ENCODE measurements at places on chromosomes 5 and 9. TPM values are rescaled to one million over a fixed set of nuclear protein-coding genes. Genes with fewer than 3 reads are reported as not detected.

DNA sequence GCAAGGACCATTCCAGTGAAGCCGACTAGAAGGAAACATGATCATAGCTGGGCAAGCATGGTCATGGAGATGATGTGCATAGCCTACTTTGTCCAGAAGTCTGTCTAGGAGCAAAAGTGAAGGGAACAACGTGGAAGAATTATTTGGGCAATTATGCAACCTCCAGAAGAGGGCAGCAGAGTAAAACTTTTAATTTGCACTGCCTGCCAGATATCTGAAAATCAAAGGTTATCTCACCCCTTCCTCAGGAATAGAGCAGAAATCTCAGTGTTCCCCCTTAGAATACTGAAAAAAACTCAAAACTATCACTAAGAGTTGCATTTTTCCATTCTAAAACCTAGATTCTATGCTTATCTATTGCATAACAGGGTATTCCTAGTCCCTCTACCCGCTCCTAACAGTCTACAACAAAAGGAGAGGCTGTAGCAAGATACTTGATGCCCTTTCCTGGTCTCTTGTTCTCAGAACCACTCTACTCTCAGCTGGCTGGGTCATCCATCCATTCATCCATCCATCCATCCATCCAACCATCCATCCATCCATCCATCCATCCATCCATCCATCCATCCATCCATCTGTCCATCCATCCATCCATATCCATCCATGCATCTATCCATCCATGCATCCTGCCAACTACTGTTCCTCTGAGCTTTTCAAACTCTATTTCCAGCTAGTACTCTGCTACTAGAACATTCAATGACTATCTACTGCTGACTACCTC lies 8.4 kb upstream of the SETD9 start:
- DNase-seq = peak; percentile 35

- no peak for DNase-seq
These were observed 74.9 kb upstream of the GAS1 start for GRCh38 chr9:87022178-87022577.

DNA sequence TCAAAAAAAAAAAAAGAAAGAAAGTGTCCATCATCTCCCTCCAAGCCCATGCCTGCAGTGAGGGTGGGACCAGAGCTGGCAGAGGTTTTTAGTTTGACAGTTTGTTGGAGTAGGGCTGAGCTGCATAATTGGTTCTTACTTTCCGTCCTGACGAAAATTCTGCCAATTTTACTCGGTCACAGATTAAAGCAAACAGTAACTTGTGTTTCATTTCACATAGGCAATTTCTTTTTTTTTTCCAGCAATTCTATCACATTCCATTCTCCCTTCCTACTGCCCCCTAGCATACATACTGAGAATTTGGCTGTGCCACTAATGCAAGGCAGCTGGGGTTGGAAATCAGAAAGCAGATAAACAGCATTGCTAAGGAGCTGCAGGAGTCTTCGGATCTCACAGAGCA lies 132.4 kb downstream of the FRMD3 start:
- DNase-seq = no peak

GRCh38 chr5:88890070-88890781 lies 7.2 kb upstream of the MEF2C start:
- DNase-seq = no peak

DNA sequence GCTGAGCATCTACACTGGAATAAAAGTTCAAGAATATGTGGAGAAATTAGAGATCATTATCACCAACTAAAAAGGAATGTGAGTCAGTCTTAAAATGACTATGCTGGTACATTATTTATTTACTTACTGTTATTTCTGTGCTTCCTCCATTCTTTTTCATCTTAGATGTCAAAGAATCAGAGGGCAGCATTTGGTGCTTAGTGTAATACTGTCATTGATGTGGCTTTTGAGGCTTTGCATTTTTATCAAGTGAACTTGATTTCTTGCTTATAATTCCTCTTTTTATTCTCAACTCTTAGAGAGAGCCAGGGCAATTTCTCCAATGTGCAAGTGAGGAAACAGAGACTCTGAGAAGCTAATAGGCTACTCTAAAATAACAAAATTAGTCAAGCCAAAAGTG lies 163.7 kb upstream of the TRPC7 start:
- DNase-seq = no peak

GRCh38 chr5:7348168-7348854 lies 47.6 kb upstream of the ADCY2 start:
- DNase-seq = no peak

DNA sequence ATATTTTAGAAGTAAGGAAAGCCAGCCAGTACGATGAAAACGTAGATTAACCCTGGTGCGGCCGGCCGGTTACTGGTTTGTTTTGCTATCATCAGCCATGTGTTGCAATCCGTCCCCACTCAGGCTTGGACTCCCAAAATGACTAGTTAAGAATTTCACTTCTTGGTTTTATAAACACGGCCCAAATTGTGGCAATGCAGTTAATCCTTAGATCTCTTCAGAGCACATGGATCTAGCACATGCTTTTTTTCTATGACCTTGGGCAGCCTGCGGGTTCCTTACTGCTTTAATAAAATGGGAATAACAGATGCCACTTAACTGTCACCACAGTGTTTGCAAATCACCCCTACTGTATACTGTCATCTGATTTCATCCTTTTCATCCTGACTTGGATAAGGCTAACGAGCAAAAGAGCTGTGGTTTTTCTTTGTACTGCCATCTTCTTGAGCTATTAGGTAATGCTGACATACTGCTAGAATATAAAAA lies 1.5 kb downstream of the NDFIP1 start:
- DNase-seq = peak; percentile 36

DNA sequence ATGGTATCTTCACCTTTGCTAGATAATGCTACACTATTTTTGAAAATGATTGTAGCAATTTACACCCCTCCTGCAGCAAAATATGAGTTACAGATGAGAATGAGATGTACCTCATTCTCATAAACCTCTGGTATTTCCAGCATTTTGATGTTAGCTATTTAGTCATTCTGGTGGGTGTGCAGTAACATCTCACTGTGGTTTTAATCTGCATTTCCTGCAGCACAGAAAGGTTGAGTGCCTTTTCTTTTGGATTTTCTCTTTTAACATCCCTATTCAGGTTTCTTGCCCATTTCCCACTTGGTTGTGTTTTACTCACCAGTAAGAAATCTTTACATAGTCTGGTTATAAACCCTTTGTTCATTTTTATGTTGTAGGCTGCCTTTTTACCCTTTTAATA lies 206.2 kb downstream of the NR3C1 start:
- no peak for DNase-seq

GRCh38 chr5:5787373-5787772 lies 364.9 kb downstream of the ICE1 start:
- DNase-seq = no peak

GRCh38 chr5:98428806-98429205 lies 344.7 kb upstream of the RGMB start:
- DNase-seq = no peak

- no peak for DNase-seq
These were observed 136.8 kb upstream of the LPCAT1 start for GRCh38 chr5:1660511-1660910.

GRCh38 chr5:168086746-168087145 lies 204.7 kb upstream of the WWC1 start:
- no peak for DNase-seq

GRCh38 chr9:135073081-135073740 lies 14.3 kb upstream of the OLFM1 start:
- DNase-seq = no peak

- no peak for DNase-seq
These were observed 8.9 kb downstream of the NLN start for GRCh38 chr5:65730910-65731309.

DNA sequence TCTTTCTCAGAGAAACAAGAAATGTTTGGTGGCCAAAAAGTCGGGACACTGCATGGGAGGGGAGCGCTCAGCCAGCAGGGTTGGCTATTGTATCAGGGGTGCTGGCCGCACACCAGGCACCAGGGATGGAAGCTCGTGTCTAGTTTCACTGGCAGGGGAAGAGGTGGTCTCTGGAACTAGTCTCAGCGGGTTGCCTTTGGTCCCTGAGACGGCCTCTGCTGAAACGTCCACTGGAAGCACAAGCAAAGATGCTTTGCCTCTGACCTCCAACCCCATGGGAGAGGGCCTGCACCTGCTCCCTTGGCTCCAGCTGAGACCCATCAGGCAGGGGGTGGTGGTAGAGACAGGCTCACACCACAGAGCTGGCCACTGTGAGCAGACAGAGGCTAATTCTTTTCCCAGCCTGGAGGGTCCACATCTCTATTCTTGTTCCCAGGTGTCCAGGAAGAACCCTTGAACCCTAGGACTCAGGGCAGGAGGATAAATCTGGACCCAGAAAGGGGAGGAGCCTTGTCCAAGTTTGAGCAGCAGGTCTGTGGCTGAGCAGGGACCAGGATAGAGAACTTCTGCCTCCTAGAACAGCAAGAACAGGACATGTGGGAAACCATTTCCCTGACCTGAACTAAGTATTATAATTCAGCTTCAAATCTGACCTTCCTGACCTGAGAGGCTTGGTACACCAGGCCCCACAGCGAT lies 102.6 kb downstream of the RGS3 start:
- DNase-seq = no peak

DNA sequence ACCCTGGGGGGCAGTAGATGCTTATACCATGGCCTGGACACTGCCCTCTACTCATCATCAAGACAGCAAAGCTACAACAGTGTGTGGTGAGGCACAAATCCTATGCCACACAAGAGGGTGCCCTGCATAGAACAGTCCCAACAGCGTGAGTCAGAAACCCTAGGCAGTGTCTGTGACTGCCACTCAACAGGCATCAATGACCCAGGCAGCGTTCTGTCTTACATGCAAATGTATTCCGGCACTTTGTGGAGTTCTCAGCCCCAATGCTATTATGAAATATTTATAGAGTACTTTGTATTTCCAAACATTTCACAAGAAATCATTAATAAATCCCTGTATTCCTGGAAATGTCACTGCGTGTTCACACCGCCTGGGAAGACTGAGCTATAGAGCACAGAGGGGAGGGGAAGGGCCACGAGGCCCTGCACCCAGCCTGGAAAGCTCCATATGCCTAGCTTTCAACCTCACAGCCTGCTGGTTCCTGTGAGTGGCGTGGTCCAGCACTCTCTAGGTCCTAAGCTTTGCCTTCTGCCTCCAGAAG lies 77.7 kb downstream of the NIPSNAP3B start:
- no peak for DNase-seq

DNA sequence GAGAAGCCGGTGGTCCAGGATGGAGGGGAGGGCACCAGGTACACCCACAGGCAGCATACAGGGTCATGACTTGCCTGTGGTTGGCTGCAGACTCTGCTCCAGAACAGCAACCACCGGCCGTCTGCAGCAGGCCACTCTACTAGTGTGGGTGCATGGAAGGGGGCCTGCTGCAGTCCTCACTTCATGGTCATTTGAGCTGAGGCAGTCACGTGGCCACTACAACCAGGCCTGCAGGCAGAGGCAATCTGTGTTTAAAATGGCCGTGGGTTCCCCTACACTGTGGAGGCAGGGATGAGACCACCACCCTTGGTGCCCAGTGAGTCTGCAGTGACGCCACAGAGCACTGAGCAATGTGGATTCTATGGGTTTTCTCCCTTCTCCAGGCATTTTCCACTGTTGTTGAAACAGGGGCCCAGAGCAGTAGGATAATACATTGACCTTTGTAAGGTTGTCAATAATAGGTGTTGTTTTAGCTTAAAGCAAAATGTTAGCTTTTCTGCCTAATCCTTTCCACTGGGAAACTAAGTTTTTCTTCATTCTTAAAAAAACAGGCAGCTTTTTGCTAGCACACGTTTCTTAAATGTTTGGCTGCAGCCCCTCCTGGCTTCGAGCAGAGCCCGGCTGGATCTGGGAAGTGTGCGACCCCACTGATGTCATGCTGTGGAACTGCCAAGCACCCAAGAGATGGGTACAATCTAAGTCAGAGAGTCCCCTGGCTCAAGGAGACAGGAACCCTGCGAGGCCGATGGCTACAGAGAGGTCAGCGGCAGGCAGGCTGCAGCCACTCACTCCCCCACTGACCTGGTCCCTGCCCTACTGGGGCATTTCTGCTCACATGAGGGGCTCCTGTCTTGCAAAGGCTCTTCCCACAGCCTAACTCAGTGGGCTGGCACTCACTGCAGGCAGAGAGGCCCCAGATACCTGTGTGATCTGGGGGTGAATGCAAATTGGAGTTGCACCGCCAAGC lies 21.2 kb downstream of the GADD45G start:
- DNase-seq = no peak

- DNase-seq = no peak
These were observed 126.9 kb downstream of the KCNIP1 start for GRCh38 chr5:170630711-170631141.

DNA sequence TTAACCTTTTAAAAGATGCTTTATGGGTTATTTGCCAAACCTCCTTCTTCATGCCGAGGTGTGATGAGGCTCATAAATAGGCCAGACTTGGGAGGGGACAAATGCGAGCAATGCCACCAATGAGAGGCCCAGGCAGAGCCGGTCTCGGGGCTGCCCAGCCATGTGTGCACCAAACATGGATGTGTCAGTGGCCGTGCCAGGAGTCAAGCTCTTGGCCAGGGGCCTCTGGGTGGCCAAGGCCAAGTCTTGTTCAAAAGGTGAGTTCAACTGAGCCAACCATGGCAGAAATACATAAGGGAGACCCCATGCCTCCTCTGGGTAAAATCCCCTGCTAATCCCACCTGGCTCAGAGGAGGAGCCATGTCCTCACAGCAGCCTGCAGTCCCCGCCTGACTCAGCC lies 10.9 kb upstream of the LCN15 start:
- no peak for DNase-seq

- no peak for DNase-seq
These were observed 23.3 kb downstream of the SPZ1 start for GRCh38 chr5:80343067-80343466.

DNA sequence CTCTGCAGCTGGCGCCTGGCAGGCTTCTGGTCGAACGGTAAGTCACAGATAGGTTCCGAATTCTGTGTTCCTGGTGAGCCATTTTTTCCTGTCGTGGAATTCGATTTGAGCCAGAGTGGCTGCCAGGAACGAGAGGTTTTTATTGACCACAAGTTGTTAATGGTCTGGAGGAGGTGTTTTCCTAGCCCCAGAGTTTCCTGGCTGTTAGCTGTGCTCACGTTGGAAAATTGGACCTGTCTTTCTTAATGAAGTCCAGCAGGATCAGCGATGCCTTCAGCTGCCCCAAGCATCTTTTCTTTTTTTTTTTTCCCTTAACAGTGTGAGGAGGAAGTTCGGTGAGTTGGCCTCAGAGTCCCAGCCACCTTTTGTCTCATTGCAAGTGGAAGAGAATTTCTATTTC lies 62.9 kb downstream of the COL5A1 start:
- no peak for DNase-seq

The ZER1 gene
- polyA plus RNA-seq = 45.7 TPM

The UTP15 gene
- polyA plus RNA-seq = 7.9 TPM

The NDOR1 gene
- 2.4 TPM for polyA plus RNA-seq

The OTP gene
- polyA plus RNA-seq = not detected

The CNOT6 gene
- 6.0 TPM for polyA plus RNA-seq

The GABRA1 gene
- not detected for polyA plus RNA-seq

The PRDM12 gene
- 0.06 TPM for polyA plus RNA-seq

Measured in naive thymus-derived CD8-positive, alpha-beta T cell (primary cell).